H1 (cell line): ENCODE measurements at places on chromosomes 3 and 15. TPM values are rescaled to one million over a fixed set of nuclear protein-coding genes. Genes with fewer than 3 reads are reported as not detected.

- no peak for DNase-seq
Measured at GRCh38 chr15:60539016-60539415, 60.1 kb upstream of the ICE2 start.

GRCh38 chr3:39919281-39919680, 109.9 kb downstream of the MYRIP start:
- DNase-seq = no peak

DNA sequence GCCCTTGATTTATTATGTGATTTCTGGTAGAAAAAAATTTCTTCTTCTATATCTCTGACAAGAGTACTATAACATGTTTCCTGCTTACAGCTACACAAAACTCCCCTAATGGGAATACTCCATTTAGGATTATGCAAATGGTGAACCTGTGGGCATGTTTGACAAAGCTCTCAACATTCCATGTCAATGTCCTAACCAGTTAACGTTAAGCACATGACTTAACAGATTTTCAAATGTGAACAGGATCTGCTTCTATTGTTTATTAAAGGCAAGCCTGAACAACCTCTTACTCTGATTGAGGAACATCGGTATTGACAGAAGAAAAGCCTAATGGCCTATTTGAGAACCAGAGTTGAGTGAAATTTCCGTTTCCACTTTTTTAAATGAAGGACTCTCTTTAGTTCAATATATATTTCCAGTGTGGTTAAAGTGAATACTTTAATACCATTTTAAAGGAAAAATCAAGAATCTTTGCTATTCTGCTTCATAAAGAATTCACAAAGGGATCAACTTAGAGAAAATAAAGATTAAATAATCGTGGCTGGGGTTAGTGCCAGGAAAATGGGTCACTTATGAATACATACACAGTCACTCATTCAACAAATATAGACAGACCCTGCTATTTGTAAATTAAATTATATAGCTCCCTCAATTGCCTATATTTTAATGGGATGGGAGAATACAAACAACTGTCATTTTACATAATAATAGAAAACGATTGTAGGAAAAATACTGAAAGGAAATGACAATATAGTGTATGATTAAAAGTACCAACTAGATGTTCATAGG, 300.3 kb upstream of the CBLB start:
- DNase-seq = no peak

- no peak for DNase-seq
Measured at GRCh38 chr15:52115598-52116427, 3.2 kb upstream of the BCL2L10 start.

- DNase-seq = no peak
Measured at GRCh38 chr15:32781781-32782180, 64.0 kb downstream of the GREM1 start.

DNA sequence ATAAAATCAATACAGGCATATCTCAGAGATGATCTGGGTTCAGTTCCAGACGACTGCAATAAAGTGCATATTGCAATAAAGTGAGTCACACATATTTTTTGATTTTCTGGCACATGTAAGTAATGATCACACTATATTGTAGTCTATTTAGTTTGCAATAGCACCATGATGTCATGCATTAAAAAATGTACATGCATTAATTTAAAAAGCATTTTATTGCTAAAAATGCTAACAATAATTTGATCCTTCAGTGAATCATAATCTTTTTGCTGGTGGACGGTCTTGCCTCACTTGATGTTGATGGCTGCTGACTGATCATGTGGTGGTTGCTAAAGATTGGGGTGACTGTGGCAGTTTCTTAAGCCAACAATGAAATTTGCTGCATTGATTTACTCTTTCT, 511.1 kb downstream of the OTOL1 start:
- DNase-seq = no peak

DNA sequence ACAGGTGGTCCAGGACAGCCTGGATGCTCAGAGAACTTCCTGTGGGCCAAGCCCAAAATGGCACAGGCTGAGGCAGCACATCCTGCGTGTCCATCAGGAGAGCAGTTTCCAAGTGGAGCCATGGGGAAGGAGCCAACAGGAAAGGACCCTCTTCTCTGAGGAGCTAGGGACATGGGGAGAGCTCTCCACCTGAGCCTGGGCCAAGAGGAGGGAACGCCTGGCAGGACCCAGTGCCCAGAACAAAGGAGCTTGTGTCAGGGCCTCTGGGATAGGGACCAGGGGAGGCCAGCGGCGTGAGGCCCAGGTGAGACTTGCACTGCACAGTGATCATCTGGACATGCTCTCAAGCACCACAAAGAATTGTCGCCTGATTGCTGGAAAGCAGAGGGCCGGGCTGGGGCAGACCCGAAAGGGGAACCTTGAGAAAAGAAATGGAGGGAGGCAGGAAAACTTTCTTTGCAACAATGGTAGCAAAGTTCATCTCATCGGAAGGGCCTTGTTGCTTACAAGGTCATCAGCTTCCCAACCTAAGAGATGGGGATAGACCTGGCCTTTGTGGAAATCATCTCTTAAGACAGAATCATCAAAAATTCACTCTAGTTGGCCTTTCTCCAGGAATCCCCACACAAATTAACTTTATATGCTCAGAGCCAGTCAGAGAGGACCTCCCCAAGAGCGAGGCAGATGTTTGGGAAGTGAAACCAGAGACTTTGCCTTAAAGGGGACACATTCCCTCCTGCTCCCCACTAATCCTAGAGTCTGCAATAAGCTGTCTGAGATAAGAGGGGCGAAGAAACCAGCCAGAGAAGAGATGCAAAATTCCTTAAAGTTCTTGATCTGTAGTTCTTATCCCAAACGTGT, 47.7 kb upstream of the HES1 start:
- no peak for DNase-seq

Gene PLA2G4D
- total RNA-seq = 0.07 and 0.33 TPM in 2 replicates

DNA sequence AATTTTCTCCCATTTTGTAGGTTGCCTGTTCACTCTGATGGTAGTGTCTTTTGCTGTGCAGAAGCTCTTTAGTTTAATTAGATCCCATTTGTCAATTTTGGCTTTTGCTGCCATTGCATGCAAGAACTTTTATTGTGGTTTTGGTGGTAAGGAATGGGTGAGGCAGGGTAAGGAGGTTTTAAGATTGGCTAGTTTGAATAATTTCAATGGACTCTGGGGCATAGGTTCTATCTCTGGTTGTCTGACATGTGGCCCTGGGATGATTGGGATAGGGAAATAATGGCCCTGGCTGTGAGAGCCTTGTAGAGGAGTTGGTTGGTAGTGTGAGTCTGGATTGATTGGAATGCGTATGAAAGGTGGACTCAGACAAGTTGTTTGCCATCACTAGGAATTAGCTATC, 38.0 kb downstream of the SEC22A start:
- no peak for DNase-seq

Gene EBLN2
- total RNA-seq = 3.8 and 3.9 TPM in 2 replicates

Gene IRAK2
- total RNA-seq = 1.3 and 1.5 TPM in 2 replicates

DNA sequence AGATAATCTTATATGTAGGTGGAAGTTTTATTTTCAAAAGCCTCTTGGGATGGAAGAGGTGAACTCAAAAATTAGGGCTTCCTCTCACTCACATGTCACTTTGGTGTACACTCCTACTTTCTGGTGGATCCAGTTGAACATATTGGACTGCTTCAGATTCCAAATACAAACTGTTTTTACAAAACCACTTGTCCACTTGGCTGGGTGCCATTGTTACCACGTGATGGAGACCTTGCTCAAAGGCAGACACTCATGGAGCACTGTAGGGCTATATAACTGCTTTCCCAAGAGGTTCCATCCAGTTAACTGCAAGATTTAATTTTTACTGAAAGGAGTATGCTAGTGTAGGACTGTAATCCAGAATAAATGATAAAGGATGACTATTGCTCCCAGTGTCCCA, 307.0 kb downstream of the EPHA6 start:
- DNase-seq = no peak

DNA sequence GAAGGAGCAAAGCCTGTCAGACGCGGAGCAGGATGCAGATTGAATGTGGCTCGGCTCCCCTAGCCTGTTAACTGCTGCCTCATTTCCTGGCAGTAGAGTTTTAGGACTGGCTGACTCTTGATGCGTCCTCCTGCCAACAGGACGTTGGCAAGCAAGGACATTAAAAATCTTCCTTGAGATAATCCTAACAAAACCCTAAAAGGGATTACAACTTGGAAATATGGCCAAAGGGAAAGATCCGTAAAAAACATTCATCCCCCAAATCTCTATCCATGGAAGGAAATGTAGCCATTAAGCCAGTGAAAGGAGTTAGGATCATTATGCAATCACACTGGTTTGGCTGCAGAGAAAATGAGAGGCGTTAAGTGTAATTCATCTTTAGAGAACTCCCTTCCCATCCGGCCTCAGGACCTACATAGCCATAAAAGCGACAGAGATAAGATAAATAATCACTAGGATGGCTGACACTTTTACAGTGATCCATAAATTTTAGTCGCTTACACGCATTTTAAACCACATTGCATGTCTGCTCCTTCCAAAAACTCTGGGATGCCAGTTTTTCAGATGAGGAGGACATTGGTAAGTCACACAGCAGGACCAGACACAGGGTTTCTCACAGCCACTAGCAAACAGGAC, 44.5 kb upstream of the C3orf80 start:
- DNase-seq = peak; percentile 11

GRCh38 chr3:65762235-65762580, 276.5 kb downstream of the MAGI1 start:
- DNase-seq = no peak

DNA sequence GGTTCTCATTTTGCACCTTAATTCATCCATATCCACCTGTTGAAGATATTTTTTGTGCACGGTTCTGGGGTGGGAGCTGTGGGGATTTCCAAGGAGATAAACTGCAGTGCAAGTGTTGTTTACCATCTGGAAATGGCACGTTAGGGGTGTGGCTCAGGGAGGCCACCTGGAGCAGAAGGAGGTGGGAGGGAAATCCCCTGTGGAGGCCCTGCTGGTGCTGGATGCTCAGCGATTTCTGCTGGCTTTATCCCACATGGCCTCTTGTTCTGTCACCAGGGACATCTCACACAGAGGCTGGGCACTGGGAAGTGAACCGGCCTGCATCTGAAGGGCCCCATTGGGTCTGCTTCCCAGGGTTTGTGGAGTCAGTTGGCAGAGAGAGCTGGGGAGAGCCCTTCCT, 24.3 kb downstream of the TRPM1 start:
- peak; percentile 41 for DNase-seq

- DNase-seq = no peak
Measured at GRCh38 chr3:123072152-123072551, 5.3 kb downstream of the PDIA5 start.

Gene PRC1
- total RNA-seq = 90.7 and 91.4 TPM in 2 replicates

Gene TNFSF10
- total RNA-seq = not detected in 2 replicates

GRCh38 chr3:67979342-67979741, 324.9 kb upstream of the SUCLG2 start:
- no peak for DNase-seq

- DNase-seq = no peak
Measured at GRCh38 chr3:49529567-49529966, 24.7 kb upstream of the BSN start.

Gene HDC
- total RNA-seq = 0.22 TPM in 1 of 2 replicates, not detected in the other

Gene SLC51B
- total RNA-seq = not detected in 2 replicates

Gene ENTPD3
- total RNA-seq = 0.44 and 0.60 TPM in 2 replicates

DNA sequence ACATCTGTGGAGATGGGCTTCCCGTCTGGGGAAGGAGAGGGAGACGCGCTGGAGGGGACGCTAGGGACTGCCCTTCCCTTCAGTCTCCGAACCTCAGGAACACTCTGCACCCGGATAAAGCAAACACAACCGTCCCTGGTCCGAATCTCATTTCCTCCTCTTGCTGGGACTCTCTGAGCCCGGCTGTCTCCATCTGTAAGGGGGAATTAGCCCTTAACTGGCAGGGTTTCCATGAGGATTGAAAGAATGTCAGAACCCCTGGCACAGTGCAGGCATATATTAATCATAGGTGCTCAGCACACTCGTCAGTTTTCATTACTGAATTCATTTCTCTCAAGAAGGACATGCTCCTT, 19.1 kb upstream of the IGDCC3 start:
- DNase-seq = no peak

- no peak for DNase-seq
Measured at GRCh38 chr3:42094128-42094527, 3.0 kb downstream of the TRAK1 start.

- DNase-seq = peak; percentile 80
Measured at GRCh38 chr3:46895204-46895660, 17.7 kb downstream of the PTH1R start.

GRCh38 chr15:64521726-64522164, 61.4 kb downstream of the ZNF609 start:
- DNase-seq = peak; percentile 36

Gene DPPA4
- total RNA-seq = 734 and 772 TPM in 2 replicates

Gene AMIGO3
- 1.6 and 2.9 TPM in 2 replicates for total RNA-seq

DNA sequence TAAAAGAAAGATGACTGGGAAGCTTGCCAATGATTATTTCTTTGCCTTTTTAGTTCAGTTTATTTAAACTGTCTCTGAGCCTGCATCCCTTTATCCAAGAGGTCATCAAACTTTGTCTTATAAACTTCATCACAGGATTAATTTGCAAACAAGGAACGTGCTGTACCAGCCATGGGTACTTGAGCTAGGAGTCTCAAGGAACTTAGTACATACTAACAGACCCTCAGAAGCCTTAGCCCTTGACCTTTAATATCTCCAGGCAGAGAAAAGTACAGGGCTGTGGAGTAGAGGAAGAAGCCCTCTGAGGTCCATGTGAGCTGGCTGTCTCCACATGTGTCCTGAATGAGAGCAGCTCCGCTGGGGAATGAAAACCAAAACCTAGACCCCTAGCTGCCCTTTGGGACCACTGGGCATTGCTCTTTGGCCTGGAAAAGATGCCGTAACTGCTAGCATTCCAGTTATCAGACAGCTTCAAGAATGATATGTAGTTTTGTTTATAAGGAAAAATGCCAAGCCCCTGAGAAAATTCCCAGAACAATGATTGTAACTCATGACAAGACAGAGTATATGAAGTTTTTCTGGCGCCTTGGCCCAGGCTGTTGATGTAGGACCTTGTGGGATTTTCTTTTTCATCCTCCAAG, 92.1 kb downstream of the ASB7 start:
- no peak for DNase-seq

DNA sequence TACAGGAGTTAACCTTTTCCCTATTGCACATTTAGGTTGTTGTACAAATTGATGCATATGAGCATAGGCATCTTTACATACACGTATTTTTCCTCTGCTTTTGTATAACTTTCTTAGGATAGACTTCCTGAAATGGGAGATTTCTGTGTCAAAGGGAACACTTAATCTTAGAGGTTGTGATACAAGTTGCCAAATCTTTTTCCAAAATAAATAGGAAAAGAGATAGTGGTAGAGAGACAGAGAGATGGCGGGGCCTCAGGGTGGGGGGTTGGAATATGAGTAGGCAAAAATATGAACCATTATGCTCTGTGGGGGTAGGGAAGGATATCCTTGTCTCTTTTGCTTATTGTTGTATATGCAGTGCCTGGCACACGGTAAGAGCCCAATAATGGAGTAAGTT, 70.7 kb upstream of the UBE2E1 start:
- DNase-seq = no peak

DNA sequence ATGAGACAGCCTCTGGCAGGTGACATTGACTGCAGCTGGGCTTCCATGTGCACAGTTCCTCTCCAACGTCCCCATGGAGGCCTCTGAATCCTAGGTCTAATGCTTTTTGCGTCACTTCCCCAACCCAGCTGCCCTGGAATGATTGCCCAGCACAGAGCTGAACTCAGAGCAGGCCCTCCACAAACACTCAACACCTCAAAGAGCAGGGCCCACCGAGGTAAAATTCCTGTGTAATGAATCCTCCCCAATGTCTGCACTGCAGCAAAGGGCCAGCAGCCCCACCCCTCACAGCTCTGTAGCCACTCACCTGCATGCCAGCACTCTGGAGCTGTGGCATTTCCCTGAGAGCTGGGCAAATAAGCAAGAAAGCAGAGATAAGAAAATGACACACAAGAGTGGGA, 42.6 kb upstream of the DUSP7 start:
- no peak for DNase-seq

Gene P2RY13
- not detected in 2 replicates for total RNA-seq

- DNase-seq = no peak
Measured at GRCh38 chr3:67534594-67534993, 119.8 kb downstream of the SUCLG2 start.
